ENCODE measurements at places on chromosomes 6 and 20. TPM values are rescaled to one million over a fixed set of nuclear protein-coding genes. Genes with fewer than 3 reads are reported as not detected.

The GSTA3 gene
- not detected for total RNA-seq

The CD24 gene
- 592 TPM for total RNA-seq

The KIAA0408 gene
- total RNA-seq: 5.1 TPM

The TMEM181 gene
- 16.8 TPM for total RNA-seq

The MANEA gene
- 14.1 TPM for total RNA-seq

The PYGB gene
- total RNA-seq: 44.3 TPM

The PRDM13 gene
- not detected for total RNA-seq

The TNF gene
- total RNA-seq: 0.35 TPM

The ZFP57 gene
- not detected for total RNA-seq

The ARMC2 gene
- 4.4 TPM for total RNA-seq

The BPI gene
- 6.4 TPM for total RNA-seq

The TTK gene
- 8.5 TPM for total RNA-seq

The RAD21L1 gene
- total RNA-seq: not detected

The ANKEF1 gene
- 5.6 TPM for total RNA-seq

The UFL1 gene
- 24.1 TPM for total RNA-seq

The CST2 gene
- total RNA-seq: not detected

The MGME1 gene
- total RNA-seq: 21.0 TPM

The TMC2 gene
- total RNA-seq: not detected

The CLPSL1 gene
- total RNA-seq: not detected

The CCN2 gene
- 183 TPM for total RNA-seq

The PTCRA gene
- 0.82 TPM for total RNA-seq

The DUSP22 gene
- total RNA-seq: 21.5 TPM

The OR12D3 gene
- total RNA-seq: not detected

The PSORS1C2 gene
- total RNA-seq: 0.29 TPM

The AIF1 gene
- 18.7 TPM for total RNA-seq

The EXOC2 gene
- 23.1 TPM for total RNA-seq

The LINC00237 gene
- not detected for total RNA-seq

The HEY2 gene
- 3.9 TPM for total RNA-seq

The MAP3K4 gene
- total RNA-seq: 43.9 TPM

The MUCL3 gene
- total RNA-seq: not detected

The SLC17A9 gene
- 1.3 TPM for total RNA-seq

The PBOV1 gene
- total RNA-seq: not detected

The GGTLC1 gene
- not detected for total RNA-seq

The CTNNBL1 gene
- total RNA-seq: 27.1 TPM

The WFDC12 gene
- not detected for total RNA-seq

The RSPO4 gene
- total RNA-seq: 0.23 TPM

The KCNK16 gene
- total RNA-seq: not detected

The OR12D2 gene
- not detected for total RNA-seq

The TSHZ2 gene
- total RNA-seq: 21.8 TPM

The SDC4 gene
- total RNA-seq: 122 TPM

The PRRC2A gene
- total RNA-seq: 111 TPM

The CRISP3 gene
- total RNA-seq: 0.88 TPM

The ADGRF4 gene
- 0.18 TPM for total RNA-seq

The SAPCD1 gene
- 4.3 TPM for total RNA-seq

The GJA10 gene
- total RNA-seq: not detected

The NRSN1 gene
- 0.12 TPM for total RNA-seq

The CNBD2 gene
- 4.0 TPM for total RNA-seq

The OR2H1 gene
- not detected for total RNA-seq

The NEDD9 gene
- total RNA-seq: 90.4 TPM

The SPINT4 gene
- not detected for total RNA-seq
